Fibroblast of skin of left quadriceps (primary cell): ENCODE measurements at places on chromosomes 13 and 19.

DNA sequence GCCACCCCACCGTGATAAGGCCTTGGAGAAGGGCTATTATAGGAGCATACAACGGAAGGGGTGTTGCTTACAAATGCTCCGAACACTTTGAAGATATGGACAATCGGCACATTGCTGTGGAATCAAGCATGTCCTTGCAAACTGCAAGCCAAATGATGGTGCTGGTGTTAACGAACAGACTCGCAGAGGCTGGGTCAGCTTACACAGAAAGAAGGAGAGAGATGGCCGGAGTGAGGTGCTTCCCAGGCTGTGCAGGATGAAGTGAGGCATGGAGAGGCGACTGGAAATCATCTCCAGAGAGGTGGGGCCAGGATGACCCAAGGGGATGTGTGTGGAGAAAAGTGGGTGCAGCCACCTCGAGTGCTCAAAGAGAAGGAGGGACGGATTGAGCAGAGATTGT, 42.2 kb downstream of the HSPH1 start:
- DNase-seq = no peak

DNA sequence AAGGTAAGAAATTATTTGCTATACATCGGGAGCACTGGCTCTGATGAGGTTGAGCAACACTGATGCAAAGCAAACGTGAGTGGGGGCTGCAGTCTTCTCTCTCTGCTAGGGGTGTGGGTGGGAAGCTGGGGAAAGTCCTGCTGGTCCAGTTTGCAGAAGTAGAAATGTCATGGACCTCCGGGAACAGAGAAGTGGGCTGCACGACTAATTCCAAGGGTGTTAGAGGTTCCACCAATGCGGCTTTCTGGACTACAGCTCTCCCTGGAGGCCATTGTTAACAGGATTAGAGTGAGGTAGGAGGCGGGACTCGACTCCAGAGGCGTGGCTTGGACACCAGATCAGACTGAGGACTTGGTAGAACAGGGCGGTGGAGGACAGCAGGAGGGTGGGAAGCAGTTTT, 5.7 kb upstream of the FBXO27 start:
- no peak for DNase-seq

- DNase-seq = no peak
Measured at GRCh38 chr19:47135156-47135555, 4.5 kb downstream of the SAE1 start.

DNA sequence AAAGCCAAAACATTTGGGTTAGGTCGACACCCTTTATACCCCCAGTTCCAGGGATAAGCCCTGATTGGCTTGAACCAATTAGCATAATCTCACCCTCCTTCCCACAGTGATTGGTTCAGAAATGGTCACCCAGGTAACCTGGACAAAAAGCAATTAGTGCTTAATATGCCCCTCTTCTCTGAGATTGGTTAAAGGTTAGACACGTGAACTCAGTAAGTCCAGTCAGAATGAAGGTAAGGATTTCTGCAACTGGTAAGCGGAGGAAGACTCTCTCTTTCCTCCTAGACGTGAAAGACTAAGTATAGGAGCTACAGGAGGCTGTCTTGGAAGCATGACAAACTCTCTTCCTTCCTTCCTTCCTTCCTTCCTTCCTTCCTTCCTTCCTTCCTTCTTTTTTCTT, 1.3 kb upstream of the PNMA8C start:
- no peak for DNase-seq

- DNase-seq = no peak
Measured at GRCh38 chr19:1116726-1117581, 13.2 kb downstream of the GPX4 start.
